M059J (cell line): ENCODE measurements at places on chromosomes 4 and X. TPM values are rescaled to one million over a fixed set of nuclear protein-coding genes. Genes with fewer than 3 reads are reported as not detected.

The GPM6B gene
- total RNA-seq, result 0.07 TPM in 1 of 2 replicates, not detected in the other

The TLR10 gene
- total RNA-seq, result not detected in 2 replicates

The PFKFB1 gene
- total RNA-seq, result not detected in 2 replicates

The FSTL5 gene
- total RNA-seq, result 0.12 TPM in 1 of 2 replicates, not detected in the other

The CORIN gene
- total RNA-seq, result 0.05 TPM in 2 replicates

The GSX2 gene
- not detected in 2 replicates for total RNA-seq
